ENCODE measurements at places on chromosomes 7 and 10.

DNA sequence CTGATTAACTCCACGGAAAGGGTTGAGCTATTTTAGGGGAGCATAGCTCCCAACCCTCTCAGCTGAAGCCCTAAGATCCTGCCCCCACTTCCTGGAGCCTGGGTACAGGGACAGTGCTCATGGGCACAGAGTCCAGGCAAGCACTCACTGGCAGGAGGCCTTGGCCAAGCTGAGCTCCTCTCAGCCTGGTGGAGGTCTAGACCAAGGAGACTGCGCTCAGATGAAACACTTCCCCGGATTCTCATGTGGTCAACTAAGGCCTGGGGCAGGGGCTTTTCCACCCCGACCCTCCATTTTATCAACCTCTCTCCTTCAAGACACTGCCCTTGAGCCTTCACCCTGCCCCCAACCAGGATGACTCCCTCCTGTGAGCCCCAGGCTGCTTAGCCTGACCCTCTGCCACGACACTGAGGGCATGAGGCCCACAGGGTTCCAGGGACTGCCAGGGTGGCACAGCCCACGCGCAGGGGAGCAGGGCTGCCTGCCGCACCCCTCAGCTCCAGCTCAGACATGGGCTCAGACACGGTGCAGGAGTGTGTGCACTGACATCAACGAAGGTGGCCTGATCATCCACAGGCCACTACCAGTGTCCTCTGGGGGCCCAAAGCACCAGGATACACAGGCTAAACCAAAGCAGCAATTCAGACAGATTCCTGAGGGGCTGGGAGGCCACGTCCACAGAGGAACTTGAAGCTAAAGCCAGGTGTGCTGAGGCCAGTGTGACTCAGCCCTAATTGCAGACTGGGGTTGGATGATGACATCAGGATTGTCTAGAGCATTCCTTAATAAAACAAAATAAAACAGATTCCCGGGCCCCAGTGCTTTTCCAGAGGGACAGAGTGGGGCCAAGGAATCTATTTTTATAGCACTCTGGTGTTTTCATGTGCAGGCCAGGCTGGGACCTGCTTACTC lies 18.8 kb downstream of the CHAT start:
- no peak for DNase-seq

- no peak for DNase-seq
Measured at GRCh38 chr10:116625845-116626244, 5.1 kb downstream of the PNLIPRP2 start.

- peak; percentile 23 for DNase-seq
Measured at GRCh38 chr7:65915921-65916657, 43.2 kb downstream of the VKORC1L1 start.

GRCh38 chr10:77604063-77604462 lies 33.5 kb downstream of the KCNMA1 start:
- DNase-seq, result no peak

DNA sequence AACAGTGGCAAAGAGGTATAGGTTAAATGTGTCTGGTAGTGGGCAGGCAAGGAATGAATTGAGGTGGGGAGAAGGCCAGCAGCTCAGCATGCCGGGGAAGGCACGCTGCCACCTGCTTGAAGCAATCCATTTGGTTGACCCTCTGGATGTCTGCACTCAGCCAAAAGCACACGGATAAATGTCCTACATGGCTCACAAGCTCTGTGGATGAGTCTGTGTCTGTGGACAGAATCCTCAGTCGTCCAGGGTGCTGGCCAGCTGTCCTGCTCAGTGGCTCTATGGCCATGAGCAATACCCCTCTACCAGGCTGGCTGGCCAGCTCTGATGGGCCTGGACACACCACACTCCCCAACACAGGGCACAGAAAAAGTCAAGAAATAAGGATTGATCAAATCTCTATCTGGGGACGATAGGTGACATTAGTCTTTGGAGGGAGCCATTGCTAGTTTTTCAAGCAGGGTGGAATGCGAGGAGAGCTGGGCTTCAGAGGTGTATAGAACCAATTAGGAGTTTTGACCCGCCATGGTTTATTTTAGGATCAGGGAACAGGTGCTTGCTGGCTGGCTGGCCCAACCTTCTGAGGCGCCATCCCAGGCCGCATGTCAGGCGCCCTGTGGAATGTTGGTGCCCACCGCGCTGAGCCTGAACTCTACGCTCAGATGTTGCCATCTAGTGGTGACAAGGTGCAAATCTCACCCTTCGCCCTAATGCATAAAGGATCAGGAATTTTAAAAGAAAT lies 493.4 kb downstream of the TNS3 start:
- DNase-seq, result peak; percentile 18

DNA sequence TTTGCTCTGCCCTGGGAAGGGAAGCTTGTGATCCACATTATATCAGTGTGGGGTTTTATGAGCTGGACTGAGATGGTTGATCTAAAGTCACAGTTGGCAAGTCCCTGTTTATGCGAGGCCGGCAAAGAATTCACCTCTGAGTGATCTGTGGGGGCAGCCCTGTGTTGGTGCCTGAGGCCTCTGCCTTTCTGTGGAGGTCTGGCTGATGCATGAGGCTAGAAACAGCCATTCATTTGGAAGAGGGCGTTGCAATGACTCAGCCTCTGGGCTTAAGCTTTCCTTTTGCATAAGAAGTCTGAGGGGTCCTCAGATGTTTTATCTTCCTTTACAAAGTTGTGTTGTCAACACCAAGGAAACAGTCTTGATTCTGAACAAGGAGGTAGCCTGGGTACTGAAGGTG lies 126.9 kb downstream of the MGMT start:
- DNase-seq, result no peak

- DNase-seq, result no peak
Measured at GRCh38 chr7:108723381-108723814, 153.7 kb downstream of the DNAJB9 start.

DNA sequence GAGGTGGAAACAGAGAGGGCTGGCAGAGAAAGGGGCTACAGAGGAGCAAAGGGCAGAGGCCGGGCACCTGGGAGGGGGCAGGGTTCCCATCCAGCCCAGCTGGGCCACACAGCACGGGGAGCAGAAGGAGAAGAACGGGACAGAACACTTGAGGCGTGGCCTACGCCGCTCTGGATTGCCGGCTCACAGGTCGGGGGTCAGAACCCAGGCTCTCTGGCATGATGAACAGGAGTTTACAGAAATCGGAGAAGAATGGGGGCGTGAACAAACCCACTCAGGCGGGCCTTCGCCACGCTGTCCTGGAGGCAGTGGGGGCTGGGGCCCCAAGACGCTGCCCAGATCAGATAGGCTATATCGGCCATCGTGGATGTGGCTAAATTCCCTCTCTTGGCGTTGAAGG lies 362.2 kb upstream of the SHH start:
- no peak for DNase-seq

DNA sequence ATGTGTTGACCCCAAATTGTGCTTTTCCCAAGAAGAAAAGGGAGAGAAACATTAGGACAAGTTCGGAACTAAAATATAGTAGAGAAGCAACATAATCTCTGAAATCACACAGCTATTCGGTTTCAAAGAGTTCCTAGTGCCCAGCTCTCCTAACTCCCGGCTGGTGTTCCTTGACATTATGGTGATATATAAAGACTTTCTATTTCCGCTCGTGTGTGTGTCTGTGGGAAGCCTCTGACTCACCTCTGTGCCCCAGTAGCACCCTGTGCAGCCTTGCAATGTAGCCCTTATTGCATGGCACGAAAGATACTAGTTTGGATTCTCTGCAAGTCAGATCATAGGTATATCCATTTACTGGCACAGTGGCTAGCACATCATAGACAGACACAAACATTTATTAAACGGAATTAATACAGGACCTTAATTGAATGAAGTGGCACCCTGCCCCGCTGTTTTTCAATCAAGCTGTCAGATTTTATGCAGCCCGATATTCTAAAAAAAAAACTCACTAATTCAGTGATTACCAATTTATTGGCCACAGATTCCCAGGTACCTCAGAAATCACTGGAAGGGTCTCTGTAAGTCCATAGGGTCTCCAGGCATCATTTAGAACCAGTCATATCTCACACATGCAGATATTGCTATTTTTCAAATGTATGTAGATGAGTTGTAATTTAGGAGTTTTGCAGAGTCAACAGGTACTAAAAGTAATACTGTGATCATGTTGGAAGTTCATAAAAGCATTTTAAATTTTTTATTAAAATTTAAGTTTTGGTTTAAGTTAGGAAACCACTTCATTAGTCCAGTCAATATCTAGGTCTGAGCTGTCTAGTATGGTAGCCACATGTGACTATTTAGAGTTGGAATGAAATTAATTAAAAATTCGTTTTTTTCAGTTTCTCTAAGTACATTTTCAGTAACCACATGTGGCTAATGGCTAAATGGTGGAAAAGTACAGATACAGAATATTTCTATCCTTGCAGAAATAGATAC lies 43.3 kb downstream of the SFTPD start:
- no peak for DNase-seq

All from naive B cell (primary cell).